Neuronal stem cell (in vitro differentiated cells): ENCODE measurements at places on chromosomes 4 and X.
A peak's percentile ranks its signal among the peaks of the same experiment; 100 is the strongest.

DNA sequence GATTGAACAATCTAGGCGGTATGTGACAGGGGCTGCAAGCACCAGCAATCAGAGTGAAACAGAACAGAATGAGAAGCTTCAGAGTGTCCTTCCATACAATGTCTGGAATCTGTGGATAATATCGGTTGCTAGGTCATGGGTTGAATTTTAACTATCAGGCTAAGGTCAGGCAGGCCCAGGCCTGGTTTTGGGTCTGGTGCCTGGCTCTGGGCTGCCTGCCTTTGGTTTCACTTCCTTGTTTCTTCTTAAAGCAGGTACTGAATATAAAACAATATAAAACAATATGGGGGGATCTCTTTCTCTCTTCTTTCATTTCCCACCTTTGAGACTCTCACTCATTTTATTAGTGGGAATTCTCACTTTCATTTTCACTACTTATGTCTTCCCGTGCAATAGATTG is 962.0 kb downstream of the CCSER1 start:
- DNase-seq: no peak

- no peak for DNase-seq
Observed at GRCh38 chr4:165667969-165668368, 205.1 kb upstream of the TLL1 start.

- no peak for DNase-seq
Observed at GRCh38 chrX:136710325-136710951, 62.5 kb downstream of the CD40LG start.

- DNase-seq: no peak
Observed at GRCh38 chrX:337331-337831, 18.8 kb upstream of the GTPBP6 start.

DNA sequence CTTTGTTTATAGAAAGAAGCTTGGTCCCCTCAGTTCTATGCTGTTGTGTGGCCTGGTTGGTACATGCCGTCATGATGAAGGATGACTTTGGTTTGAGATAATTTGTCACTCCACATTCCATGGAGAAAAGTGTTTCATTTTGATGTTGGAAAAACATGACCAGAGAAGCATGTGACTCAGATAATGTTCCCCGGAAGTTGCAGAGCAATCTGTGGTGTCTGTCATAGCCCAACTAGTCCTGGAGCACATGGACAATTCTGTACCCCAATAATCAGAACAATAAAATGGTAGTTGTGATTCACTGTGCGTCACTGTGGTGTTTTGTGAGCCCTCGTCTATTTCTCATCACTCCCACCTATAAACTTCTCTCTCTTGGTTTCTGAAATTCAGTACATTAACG is 85.1 kb downstream of the PDK3 start:
- no peak for DNase-seq

- DNase-seq: no peak
Observed at GRCh38 chr4:1271686-1272085, 18.0 kb upstream of the MAEA start.

DNA sequence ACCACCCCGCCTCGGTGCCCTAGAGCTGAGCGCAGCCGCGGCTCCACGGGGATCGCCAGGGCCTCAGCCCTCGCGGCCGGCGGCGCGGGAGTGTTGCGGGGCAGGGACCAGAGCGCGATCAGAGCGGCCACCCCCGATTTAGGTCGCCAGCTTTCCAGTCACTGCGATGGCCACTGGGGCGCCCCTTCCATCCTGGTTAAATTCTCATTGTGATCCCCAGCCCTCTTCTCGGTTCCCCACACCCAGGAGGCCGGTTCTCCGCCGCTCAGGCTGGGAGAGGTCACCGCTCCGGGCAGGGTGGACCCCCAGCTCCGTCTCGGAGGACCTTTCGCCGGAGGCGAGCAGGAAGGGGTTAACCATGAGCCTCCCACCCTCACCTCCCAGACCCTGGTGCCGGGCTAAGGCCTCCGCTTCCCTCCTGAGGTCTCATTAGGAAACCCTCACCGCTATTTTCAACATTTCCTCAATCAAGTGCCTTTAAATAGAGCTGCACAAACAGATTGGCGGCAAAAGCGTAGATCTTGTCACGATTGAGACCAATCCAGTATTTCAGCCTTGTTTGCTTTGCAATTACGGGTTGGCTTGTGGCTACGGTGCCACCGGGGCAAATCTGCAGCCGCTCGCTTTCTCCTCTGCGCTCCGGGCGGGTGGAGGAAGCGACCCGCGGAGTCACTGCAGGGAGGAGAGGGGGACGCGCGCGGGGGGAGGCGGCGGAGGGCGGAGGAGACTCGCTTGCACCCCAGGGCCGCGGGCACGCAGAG is 8.3 kb upstream of the HAND2 start:
- peak; percentile 43 for DNase-seq

DNA sequence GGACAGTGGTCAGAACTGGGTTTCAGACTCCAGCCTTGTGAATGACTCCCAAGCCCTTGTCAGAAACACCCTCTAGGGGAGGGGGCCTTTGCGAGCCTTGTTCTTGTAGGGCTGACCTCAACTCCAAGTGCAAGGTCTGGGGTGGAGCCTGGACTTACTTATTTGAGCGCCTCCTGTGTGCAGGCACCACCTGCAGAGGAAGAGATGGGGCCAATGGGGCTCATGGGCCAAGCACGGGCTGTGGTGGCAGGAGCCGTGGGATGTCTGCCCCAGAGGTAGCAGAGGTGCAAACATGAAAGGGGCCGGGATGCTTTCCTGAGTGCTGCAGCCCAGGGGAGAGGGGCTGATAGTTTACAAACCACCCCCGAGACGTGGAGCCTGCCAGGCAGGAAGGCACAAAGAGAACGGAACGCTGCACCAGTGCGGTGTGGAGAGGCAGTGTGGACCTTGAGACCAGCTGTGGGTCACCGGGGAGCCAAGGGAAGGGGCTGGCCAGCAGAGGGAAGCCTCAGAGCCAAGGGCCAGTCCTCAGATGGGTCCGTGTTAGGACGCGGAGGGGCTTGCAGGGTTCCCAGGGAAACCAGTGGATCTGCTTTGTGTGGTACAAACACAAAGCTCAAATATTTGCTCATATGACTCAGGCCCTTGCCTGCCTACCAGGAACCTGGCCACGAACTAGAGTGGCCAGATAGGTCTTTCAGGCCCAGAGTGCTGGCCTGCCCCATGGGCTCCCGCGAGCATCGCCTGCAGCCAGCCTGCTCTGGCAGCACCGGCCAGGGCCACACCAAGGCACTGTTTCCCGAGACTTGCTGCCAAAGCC is 8.7 kb upstream of the TADA2B start:
- DNase-seq: no peak

DNA sequence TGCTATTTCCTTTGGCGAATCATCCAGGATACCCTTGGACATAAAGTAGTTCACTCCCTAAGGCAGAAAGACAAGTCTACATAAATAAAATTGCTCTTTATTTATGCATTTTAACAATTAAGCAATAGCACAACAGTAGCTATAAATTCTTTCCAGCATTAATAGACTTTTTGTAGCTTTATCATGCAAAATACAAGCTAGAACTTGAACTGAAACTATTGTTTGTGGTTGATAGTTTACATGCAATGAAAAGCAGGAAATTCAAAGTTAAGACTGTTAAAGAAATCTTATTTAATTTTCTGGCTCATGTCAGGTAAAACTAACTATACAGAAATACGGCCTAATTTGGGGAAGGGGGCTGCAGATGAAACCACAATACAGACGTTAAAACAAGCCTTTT is 42.3 kb downstream of the FBXO8 start:
- no peak for DNase-seq

GRCh38 chr4:184843984-184844554 is 18.3 kb upstream of the ACSL1 start:
- DNase-seq: no peak

- no peak for DNase-seq
Observed at GRCh38 chr4:126727461-126727860, 905.3 kb upstream of the INTU start.

GRCh38 chr4:144594471-144594986 is 51.4 kb upstream of the HHIP start:
- DNase-seq: no peak

GRCh38 chr4:164989471-164989870 is 12.0 kb upstream of the TRIM61 start:
- no peak for DNase-seq

DNA sequence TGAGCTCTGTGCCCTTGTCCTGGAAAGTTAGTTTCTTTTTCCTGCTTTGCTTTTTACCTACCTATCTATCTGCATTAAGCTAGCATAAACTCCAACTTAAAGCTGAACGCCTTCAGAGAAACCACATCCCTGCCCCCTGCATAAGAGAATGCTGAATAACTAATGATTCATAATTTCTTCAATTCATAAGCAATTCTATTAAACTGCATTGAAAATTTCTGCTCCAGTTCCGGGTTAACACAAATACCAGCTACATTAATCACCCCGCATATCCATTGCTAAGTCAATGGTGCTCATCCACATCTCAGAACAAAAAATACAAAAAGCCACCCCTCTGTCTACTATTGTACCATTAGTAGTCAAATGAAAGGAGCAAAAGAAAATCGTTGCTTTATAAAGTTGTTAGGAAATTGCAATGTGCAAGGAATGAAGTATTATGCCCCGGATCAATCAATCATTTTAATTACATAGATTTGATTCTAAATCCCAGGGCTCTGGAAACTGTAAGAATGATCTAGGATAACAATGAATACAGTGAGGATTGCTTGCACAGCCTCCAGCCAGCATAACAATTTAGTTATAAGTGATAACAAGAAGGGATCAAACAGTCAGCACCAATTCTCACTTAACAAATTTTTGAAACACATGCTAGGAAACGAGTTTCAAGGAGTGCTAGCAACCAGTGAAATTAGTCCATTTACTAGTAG is 106.8 kb downstream of the ELOVL6 start:
- DNase-seq: no peak

DNA sequence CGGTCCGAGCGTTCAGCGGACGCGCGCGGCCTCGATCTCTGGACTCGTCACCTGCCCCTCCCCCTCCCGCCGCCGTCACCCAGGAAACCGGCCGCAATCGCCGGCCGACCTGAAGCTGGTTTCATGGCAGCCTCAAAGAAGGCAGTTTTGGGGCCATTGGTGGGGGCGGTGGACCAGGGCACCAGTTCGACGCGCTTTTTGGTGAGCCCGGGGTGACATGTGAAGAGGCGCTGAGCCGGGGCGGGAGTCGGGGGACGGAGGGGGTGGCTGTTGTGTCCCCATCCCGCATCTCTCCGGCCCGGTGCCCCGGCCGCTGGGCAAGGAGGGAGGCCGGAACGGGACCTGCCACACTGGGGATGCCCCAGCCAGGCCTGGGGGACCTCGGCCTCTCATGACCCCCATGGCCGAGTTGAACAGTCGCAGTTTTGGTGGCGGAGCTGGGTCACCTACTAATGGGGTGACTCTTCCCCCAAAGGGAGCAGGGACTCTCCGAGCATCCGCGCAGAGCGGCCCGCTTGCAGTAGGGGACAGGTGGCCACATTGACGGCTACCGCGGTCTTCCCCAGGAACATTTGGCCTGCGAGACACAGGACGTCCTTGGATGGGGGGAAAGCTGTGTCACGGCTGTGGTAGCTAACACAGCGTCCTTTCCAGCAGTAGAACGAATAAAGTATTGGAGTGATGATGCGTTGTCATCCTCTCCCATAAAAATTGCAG is at the start of gene GK:
Gene GK (plus strand): TSS at position 9 of the 717 bp plus-strand sequence. CDS start 115 bp downstream, at position 124.
- peak; percentile 14 for DNase-seq

DNA sequence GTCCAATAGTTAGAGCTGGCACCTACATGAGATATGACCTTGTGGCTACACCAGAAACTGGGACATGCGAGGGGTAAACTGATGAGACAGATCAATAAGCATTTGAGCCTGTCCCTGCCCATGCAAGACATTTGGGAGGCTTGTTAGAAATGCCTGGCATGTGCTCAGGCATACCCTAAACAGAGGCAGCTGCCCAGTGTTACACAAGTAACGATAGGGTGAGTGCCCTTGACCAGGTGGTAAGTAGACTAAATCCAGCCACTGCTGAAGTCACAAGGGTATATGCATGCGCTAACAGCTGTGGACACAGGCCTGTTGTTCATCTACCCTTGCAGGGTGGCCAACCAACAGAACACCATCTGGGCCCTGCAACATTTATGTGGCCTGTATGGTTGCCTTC is 56.1 kb upstream of the CCDC149 start:
- no peak for DNase-seq

GRCh38 chrX:125202591-125203248 is 117.0 kb upstream of the TEX13C start:
- no peak for DNase-seq
